Fibroblast of the conjunctiva (primary cell): ENCODE measurements at places on chromosomes 12 and 14.

DNA sequence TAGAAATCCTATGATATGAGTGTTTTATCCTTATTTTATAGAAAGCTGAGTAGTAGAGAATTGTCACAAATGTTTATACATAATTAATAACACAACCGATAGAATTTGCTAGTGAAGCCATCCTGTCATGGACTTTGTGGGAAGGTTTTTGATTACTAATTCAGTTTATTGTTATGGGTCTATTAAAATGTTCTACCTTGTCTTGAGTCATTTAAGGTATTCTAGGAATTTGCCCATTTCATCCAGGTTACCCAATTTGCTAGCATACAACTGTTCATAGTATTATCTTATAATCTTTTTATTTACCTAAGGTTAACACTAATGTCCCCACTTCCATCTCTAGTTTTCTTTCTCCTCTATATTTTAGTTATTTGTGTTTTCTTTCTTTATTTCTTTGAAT lies 553.1 kb upstream of the ATXN7L3B start:
- DNase-seq, result no peak

GRCh38 chr12:60349232-60349978 lies 753.6 kb downstream of the SLC16A7 start:
- no peak for DNase-seq

GRCh38 chr12:50387972-50388478 lies 8.4 kb downstream of the FAM186A start:
- no peak for DNase-seq

GRCh38 chr14:38150075-38150474 lies 57.6 kb upstream of the SSTR1 start:
- no peak for DNase-seq

DNA sequence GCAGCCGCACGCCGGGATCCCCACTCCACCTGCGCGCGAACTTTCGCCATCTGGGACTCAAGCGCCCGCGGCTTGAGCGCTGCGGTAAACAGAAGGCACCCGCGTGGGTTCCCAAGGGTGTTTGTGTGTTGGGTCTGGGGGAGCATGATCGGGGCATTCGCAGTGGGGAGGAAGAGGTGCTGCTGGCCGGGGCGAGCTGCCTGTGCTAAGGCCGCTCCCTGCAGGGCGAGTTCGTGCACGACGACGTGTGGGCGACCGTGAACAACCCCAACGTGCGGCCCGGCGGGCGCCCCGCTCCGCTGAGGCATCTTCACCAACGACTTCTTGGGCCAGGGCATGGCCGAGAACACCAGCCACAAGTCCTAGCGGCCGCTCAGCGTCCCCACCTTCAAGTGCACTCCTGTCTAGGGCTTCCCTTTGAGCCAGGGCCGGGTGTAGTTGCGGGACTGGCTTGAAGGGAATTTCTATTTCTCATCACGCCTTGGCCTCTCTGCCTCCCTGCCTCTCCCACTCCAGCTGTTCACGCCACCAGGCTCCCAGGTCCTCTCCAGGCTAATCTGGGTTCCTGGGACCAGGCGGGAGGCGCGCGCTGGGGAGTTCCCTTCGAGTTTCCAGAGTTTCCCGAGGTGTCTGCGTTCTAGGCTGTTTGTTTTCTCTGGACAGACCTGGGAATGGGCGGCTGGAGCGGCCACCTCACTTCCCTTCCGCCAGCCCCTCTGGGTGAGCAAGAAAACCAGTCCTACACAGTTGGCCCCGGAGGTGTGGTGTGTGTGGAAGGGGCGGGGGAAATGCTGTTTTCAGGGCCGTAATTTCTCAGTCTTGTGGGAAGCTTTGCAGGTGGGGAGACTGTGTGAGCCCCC lies 417.8 kb upstream of the TMTC1 start:
- DNase-seq, result no peak

DNA sequence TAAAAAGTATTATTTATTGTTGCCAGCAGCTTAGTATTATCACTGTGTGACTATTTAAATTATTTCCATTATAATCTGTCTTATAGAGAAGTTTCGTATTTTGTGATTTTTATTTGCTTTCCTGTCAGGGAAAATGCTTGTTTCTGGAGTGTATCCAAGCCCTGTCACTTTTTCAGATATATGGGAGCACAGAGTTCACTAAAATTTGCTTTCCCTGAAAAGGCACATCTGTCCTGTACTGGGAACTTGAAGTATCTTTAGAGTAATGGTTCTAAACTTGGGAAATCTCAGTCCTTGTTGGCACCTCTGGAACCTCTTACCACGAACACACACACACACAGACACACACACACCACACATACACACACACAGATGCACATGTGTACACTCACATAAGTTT lies 39.3 kb upstream of the SSTR1 start:
- DNase-seq, result no peak

GRCh38 chr12:92466391-92467305 lies 236.1 kb upstream of the PLEKHG7 start:
- no peak for DNase-seq

- no peak for DNase-seq
These were observed 88.0 kb downstream of the ANO6 start for GRCh38 chr12:45303945-45304344.

DNA sequence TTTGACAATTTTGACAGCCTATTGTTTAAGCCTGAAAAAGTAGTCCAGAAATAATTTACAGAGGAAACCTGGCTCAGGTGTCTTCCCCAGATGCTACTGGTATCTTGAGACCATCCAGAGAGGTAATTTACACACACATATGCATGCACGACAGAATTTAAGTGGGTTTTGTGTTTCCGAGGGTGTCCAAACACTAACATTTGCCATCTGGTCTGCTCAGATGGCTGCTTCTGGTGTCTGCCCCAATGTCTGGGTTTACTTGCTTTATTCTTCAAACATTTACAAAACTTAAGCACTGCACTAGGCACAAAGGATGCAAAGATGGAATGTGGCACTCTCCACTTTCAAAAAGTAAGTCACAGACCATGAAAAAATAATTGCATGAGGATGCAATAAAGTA lies 226.6 kb upstream of the EGLN3 start:
- no peak for DNase-seq

DNA sequence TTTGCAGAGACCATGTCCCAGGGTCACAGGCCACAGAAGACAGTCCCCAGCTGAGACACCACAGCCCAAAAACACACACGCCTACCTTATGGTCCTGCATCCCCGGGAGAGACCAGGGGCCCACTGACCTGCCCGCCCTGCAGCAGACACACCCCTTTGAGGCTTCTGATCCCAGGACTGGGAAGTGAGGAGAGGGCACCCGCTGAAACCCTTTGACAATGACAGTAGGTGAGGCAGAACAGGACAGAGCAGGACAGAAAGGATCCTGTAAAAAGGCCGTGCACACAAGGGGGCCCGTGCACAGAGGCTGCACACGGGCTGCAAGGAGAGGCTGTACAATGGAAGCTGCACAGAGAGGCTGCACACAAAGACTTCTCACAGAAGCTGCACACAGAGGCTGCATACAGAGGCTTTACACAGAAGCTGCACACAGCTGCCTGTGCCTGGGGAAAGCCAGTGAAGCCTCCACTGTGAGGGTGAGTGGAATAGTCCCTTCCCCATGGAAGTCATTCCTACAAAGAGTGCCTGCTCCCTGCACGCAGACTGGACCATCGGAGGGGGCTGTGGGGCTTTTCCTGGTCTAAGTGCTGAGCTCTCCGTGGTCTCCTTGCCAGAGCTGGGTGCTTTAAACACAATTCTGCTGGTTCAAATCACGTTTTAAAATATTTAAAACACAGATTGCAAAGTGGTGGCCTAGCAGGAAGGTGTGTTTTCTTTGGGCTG lies 16.6 kb upstream of the SFSWAP start:
- DNase-seq, result no peak
